ENCODE measurements at places on chromosomes 3 and 15.

DNA sequence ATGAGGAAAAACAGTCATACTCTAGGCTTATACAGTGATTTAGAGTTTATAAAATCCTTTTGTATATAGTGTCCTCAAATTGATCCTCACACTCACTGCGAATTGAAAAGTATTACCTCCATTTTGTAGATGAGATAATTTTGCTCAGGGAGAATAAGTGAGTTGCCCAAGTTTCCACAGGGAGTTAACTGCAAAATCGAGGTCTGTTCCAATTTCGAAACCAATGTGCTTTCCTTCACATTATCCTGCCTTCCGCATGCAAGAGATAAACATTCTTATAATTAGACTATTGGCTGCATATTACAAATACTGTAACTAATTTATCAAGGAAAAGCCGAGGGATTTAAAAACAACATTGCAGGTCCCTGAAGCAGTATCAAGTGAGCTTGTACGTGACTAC is 667.0 kb downstream of the SQOR start:
- no peak for DNase-seq

DNA sequence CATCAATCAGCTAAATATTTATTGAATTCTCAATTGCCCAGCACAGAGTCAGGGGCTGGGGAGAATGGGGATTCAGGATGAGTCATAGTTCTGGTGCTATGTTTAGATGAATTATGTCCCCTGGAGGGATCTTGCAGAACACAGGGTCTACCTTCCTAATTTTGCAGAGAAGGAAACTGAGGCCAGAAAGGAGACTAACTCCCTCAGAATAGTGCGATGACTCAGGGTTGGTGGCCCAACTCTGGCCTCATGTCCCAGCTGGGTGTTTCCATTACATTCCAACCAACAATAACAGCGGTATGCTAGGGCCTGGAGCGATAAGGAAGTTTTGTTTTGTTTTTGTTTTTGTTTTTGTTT is 270.9 kb downstream of the TLE3 start:
- no peak for DNase-seq

- DNase-seq = no peak
Measured at GRCh38 chr3:81485444-81485865, 276.0 kb downstream of the GBE1 start.

DNA sequence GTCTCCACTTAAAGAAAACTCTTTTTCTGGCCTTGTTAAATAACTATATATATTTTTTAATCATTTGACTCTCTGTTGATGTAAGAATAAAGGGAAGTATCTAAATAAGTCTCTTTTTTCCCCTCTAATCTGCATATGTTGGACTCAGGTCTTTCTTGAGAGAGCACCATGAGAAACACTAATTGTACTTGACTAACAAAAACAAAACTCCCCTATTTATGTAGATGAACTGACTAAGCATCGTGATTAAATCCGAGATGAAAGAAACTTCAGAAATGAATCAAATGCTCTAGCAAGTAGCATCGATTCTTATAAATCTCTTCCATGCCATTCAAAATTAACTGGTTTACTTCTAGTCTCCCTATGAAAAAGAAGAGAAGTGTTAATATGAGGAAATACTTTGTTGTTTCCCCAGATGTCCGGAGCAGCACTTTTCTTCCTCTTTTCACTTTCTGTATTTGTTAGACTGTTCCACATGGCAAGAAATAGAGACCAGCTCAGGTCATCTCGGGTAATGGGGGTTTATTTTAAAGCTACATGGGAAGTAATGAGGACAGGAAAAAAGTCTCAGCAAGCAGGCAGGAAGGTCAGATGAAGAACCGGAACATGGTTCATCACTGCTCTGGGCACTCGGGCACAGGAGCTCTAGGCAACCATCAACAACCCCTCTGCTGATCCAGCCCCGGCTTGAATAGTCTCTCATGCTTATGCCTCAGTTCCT is 288.3 kb downstream of the CNTN6 start:
- no peak for DNase-seq

- no peak for DNase-seq
Measured at GRCh38 chr15:83549623-83550022, 102.5 kb downstream of the SH3GL3 start.

DNA sequence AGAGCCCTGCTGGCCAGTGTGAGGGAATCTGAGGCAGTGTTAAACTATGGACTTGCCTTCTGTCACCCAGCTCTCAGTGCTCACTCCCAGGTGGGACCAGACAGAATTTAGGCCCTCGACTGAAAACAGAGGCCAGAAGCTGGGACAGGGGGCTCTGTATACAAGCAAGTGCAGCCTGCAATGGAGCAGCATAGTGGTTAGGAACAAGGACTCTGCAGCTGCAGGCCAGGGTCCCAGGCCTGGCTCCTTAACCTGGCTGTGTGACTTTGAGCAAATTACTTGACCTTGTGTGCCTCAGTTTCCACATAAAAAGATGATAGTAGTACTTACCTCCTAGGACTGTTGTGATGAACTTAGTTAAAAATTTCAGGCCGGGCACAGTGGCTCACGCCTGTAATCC is 39.8 kb downstream of the CMTM7 start:
- no peak for DNase-seq

- no peak for DNase-seq
Measured at GRCh38 chr3:59185591-59186369, 136.0 kb upstream of the CFAP20DC start.

- DNase-seq = no peak
Measured at GRCh38 chr15:75947092-75947491, 43.4 kb downstream of the FBXO22 start.
